ENCODE measurements at places on chromosomes 11 and 22. TPM values are rescaled to one million over a fixed set of nuclear protein-coding genes. Genes with fewer than 3 reads are reported as not detected.

ENTHD1 gene
- total RNA-seq = not detected

DNA sequence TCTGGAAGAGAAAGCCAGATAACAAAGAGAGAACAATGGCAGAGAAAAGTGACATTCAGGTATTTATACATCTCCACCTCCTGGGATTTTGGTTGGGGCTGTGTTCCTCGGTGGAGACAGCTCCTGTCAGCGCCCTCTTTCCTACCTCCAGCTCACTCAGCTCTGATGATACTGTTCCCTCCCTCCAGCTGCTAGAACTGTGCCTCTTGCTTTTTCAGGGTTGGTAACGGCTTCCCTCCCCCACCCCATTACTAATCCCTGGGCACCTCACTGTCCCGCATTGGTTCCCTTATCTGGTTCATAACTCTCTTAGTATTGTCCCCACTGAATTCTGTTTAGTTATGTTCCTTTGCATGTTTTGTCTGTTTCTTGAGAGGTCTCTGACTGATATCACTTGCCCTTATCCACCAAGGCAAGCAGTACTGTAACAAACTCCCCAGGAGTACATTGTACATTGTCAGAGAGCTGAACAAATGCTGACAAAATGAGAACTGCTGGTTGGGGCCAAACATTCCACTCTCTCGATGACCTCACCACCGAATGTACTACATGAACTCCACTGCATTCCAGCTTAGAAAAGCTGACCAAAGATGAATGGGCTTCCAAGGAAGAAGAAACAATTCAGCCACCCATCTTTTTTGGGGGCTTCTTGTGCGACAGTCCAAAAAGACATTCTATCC lies 5.7 kb upstream of the FBXO3 start:
- H3K36me3 ChIP-seq = no peaks in the 10 kb centered on the region
- no peak overlapping the region for H3K4me3 ChIP-seq

- H3K27me3 ChIP-seq = no peaks in the 10 kb centered on the region
- no peak overlapping the region for H3K27ac ChIP-seq
- no peak for DNase-seq
- H3K36me3 ChIP-seq = no peaks in the 10 kb centered on the region
- H3K4me3 ChIP-seq = no peak overlapping the region
Observed at GRCh38 chr11:95577716-95578460, 211.7 kb downstream of the FAM76B start.

DNA sequence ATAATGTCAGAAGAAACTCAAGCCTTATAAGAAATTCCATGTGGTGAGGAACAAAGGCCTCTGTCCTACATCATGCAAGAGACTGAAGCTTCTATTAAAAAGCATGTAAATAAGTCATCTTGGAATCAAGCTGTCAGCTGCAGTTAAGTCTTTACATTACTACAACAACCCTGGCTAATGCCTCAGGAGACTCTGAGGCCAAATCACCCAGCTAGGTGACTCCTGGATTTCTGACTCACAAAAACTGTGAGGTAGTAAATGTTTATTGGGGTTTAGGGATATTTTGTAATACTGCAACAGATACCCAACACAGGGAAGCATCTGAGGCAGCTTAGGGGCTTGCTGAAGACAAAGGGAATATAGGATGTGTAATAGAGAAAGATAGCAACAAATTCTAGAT lies 89.6 kb downstream of the C11orf87 start:
- no peaks in the 10 kb centered on the region for H3K27me3 ChIP-seq
- H3K36me3 ChIP-seq = no peaks in the 10 kb centered on the region
- DNase-seq = no peak
- no peak overlapping the region for H3K4me3 ChIP-seq
- no peak overlapping the region for H3K27ac ChIP-seq
- no peaks in the 10 kb centered on the region for H3K4me1 ChIP-seq

Measured in H9 (cell line).